ENCODE measurements at places on chromosomes 12 and 14.

GRCh38 chr14:82079553-82079952 lies 545.9 kb upstream of the SEL1L start:
- DNase-seq: no peak

DNA sequence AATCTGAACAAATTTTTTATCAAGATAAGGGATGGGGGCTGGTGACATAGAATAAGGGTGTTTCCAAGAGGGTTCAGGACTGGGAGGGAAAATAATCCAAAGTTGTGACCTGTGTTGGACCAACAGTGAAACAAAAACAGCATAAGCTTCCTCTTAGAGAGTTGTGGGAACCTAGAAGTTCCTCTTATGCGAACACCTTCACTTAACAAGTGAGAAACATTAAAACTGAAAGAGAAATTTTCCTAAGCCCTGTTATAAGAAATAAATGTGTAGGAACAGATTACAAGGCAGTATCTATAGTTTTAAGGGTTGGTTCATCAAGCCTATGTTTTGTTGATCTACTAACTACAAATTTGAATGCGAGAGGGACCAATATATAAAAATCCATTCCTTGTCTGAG lies 58.4 kb downstream of the LLPH start:
- DNase-seq: no peak

DNA sequence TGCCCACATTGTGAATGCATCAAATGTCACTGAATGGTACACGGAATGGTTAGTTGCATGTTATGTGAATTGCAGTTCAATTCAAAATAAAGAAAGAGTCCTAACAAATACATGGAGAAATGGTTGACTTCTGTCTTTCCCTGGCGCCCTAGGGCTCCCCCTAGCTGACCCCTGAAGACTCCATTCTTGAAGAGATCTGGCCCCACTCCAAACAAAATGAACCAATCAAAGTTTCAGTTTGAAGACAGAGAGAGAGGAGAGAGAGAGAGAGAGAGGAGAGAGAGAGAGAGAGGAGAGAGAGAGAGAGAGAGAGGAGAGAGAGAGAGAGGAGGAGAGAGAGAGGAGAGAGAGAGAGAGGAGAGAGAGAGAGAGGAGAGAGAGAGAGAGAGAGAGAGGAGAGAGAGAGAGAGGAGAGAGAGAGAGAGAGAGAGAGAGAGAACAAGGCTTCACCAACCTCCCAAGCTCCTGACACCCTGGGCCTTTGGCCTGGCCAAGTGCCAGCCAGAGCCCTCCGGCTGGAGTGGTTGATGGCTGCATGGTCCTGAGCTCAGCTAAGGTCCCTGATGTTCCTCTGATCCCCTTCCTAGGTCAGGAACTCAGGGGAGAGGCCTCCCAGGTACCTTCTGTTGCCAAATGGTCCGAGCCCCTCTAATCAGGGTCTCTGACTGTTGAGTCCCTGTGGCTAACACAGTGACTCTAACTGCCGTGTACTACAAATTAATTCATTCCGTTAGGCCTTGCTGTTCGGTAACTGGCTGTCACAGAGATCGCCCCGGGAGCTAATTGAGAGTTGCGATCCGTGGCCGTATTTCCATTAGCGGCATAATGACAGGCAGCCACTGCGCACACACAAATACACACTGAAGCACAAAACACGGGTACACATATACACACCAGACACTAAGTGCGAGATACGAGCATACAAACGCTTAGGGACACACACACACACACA lies 188.8 kb downstream of the ESRRB start:
- DNase-seq: no peak

DNA sequence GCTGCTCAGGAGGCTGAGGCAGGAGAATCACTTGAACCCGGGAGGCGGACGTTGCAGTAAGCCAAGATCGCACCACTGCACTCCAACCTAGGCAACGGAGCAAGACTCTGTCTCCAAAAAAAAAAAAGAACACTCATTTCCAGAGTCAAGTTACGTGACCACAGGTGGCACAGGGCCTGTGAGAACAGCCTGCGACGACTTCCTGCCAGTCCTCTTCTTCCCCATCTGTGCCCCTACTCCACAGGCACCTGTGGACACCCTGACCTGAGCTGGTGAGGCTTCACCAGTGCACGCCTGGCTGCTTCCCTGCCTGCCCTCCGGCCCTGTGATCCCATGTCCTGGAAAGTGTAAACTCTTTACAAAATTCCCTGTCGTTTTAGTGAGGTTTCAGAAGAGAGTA lies 77.7 kb downstream of the PPP2R5C start:
- DNase-seq: no peak

- peak; percentile 3 for DNase-seq
Observed at GRCh38 chr12:94725375-94726168, 75.2 kb upstream of the TMCC3 start.

GRCh38 chr12:47808050-47808449 lies 11.7 kb downstream of the HDAC7 start:
- DNase-seq: peak; percentile 54

- no peak for DNase-seq
Observed at GRCh38 chr12:56122637-56123036, 4.6 kb downstream of the ZC3H10 start.

- DNase-seq: no peak
Observed at GRCh38 chr12:89547101-89547500, 21.3 kb upstream of the POC1B start.

DNA sequence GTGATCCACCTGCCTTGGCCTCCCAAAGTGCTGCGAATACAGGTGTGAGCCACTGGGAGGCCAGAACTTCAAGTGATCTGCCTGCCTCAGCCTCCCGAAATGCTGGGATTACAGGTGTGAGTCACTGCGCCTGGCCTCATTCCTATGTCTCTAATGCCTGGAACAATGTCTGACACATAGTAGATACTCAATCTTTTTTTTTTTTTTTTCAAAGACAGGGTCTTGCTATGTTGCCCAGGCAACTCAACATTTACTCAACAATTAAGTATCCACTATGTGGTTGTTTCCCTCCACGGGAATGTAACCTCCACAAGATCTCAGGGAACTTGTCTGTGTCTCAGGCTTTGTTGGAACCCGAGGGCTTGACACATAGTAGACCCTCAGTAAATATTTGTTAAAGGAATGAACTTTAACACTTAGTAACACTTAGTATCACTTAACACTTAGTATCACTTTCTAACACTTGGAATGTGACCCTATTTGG lies 3.0 kb upstream of the TMEM120B start:
- DNase-seq: no peak

DNA sequence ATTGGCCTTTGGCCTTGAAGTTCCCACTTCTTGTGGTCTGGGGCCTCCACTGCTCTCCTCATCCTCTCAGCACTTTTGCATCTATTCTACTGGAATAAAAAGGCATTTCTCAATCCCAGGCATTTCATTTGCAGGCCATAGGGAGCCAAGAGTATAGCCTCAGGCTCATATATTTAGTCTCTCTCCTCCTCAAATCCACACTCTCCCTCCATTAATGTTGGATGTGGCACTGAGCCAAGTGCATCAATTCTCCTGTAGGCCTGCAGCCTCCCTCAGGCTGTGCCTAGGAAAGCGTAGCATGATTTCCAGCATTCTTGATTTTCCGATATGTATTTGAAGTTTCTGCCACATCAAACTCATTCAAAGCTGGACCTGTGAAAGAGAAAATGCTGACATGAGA lies 211.5 kb upstream of the CPNE8 start:
- DNase-seq: no peak

DNA sequence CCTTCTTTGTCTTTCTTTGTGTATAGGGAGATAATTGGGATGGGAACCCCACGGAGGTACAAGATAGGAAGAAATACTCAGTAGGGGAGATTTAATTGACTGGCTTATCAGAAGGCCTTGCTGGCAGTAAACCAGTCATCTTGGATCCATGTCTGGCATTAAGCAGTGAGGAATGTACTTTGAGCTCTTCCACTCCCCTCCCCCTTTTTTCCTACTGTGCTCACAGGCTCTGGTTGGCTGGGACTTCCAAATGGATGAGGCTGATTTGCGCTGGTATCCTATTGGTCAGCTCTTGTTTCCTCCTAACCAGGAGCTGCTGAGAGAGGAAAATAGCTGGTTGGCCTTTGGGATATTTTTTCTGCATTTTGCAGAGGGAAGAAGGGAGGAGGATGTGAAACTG lies 24.7 kb downstream of the NGDN start:
- DNase-seq: no peak

DNA sequence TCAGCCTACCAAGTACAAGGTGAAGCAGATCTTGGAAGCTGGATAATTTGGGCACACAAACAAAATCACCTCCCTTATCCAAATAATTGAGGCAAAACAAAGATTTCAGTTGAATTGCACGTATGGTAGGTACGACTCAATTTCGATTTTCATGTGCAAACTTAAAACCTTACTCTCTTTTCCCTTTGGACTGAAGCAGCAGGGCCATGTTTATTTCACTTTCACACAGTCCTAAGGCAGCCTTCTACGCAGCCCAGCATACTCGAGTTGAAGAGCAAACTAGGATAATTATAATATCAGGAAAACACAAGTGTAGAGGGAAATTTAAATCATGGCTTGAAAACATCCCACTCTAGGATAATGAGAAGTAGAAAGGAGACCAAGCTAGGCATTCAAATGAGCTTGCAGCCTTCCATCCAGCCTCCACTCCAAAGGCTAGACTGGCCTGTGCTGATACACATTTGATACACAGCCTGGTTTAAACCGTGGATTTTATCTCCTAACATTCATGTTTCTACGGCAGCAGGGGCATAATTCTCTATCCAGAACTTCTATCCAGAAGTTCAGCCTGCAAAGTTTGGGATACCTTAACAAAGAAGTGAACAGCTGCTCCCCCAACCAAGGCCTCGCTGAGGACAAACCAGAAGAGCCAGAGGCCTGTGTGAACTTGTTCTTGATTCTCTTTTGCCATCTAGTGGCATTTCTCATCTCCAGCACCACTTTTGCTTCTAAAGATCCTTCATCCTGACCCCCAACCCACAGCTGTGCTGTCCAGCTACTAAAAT lies 2.4 kb upstream of the RNASE7 start:
- DNase-seq: no peak

GRCh38 chr12:49577589-49578315 lies 9.8 kb upstream of the MCRS1 start:
- no peak for DNase-seq

DNA sequence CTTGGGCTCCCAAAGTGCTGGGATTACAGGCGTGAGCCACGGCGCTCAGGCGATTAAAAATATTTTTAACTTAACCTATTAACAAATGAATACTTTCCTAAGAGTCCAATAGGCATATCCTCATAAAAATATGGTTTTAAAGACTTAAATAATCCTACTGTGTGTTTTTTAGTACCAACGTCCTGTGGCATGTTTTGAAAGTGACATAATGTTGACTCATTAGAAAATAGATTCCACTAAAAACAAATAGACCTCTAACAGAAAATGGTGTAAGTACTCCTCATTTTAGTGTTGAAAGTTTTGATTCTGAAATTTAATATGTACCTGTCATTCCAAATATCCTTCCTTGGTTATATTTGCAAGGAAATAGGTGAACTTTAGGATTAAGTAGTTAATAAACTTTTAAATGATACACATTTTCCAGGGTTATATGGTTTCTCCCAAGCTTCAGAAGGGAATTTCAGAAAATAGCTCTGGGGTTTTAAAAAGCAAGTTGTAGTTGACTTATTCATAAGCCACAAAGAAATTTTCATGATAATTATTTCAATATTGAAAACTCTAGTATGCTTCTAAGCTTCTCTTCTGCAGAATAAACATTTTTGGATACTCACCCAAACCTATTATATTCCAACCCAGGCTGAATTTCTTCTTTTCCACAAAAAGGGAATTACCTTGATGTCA lies 12.1 kb upstream of the LUM start:
- no peak for DNase-seq

DNA sequence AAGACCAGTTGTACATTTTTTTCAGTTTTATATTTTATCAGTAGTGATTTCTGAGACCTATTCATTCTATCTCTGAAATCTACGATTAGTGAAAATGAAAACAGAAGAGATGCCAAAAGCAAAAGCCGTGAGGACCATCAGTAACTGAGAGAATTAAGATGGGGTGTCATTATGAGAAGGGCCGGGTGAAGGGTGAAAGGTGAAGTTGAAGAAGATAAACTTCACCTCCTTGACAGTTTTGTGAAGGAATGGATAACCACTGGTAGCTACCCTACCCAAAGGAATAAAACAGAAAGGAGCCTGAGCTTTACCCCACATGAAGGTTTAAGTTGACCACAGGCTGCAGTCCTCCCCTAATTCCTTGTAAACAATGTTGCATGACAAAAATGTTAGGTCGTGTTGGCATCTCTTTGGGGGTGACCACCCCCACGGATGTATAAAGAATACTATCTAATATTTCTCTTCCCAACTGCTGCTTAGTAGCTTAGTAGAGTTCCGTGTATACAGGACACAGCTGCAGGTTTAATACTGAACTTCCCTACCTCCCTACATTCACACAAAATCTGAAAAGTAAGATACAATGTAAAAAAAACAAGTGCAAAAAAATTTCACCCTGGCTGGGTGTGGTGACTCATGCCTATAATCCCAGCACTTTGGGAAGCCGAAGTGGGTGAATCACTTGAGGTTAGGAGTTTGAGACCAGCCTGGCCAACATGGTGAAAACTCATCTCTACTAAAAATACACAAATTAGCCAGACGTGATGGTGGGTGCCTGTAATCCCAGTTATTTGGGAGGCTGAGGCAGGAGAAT lies 23.9 kb downstream of the GPR19 start:
- no peak for DNase-seq
